ENCODE measurements at places on chromosomes 6 and 20.
A peak's percentile ranks its signal among the peaks of the same experiment; 100 is the strongest.

DNA sequence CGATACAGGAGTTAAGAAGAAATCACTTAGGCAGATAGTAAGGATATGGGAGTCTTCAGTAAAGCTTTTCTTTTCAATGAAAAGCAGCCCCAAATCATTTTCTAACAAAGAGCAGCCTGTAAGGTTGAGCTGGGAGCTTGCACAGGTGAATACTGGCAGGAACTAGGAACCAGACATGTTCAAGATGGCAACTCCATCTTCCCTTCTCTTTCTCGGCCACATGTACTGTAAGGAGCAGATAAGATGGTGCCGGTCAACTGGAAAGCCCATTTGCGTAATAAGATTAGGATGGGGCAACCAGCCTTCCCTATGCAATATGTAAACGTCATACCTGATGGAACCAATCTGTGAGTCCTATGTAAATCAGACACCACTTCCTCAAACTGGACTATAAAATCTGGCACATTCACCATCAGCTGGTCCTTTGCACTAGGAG, 46.2 kb upstream of the RNGTT start:
- DNase-seq: no peak

DNA sequence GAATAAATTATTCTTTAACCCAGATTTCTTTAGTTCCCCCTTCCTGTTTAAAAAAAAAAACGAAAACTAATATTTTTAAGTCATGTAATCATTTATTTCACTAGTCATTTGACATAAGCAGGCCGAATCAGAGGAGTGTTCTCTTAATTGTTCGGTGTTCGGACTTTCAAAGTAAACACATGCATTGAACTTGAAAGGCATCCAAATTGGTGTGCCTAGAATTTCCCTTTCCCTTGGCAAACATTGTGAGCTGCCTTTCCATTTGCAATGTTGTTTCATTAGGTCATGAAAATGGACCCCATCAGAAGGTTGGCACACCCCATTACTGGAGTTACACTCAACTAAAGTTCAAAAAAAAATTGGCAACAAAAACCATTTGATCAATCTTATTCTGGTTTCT, 283.0 kb upstream of the MARCKS start:
- DNase-seq: no peak

- no peak for DNase-seq
Observed at GRCh38 chr6:38164131-38164481, 344.6 kb downstream of the ZFAND3 start.

- DNase-seq: no peak
Observed at GRCh38 chr6:166949528-166950442, 6.6 kb downstream of the RNASET2 start.

- DNase-seq: no peak
Observed at GRCh38 chr6:136551103-136551502, 881 bp upstream of the MAP7 start.

DNA sequence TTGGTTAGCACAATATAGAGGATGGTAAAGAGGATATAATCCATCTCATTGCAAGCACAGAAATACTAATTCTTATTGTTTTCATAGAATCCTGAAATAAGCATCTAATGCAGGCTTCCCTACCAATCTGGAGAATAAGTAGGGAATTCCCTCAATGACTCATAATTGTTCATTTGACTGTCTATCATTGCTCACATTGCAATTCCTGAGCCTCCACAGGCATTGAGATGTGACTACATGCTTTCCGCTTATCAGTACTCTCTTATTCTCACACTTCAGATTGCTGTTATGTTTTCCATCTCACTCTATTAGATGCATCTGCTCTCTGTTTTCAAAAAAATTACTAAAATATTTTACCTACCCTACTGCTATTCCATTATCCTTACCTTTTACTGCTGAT, 216.2 kb upstream of the PRSS16 start:
- DNase-seq: no peak

GRCh38 chr6:24988562-24988961, 52.8 kb upstream of the RIPOR2 start:
- no peak for DNase-seq

DNA sequence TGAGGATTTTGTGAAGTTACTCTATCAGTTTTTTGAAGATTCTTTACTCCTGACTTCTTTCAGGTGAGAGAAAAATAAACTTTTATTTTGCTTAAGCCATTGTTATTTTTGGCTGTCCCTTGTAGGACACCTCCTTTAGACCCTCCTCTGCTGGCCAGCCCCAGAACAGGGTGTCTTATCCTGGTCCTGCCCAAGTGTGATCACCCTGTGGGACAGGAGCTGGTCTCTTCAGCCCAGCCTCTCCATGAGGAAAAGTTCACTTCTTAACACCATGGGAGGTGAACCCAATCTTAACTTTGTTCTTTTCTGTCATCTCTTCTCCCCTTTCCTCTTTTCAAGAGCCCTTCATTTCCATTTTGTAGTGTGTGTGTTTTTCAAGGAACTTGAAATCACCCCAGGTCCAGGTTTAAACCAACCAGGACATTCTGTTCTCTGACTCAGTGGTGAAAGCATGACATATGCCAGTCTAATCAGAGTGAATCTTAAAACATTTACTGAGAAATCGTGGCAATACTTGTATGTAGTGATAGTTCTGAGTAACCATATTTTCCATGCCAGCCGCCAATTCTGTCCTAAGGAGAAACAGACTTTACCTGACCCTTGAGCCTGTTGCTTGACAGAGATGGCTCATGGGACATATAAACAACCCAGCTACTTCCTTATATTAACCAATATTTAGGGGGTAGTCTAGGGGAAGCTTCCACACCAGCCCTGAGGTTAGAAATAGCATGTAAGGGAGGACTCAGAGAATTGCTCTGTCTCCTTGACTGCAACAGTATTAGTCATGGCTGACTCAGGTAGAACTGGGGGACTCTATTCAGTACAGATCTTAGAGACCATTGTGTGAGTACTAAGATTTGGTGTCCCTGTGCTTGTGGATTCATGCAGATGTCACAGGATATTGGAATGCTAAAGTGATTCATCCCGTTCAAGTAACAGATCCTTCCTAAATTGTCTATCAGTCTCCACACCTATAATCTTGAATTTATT, 48.8 kb downstream of the FLRT3 start:
- DNase-seq: no peak

DNA sequence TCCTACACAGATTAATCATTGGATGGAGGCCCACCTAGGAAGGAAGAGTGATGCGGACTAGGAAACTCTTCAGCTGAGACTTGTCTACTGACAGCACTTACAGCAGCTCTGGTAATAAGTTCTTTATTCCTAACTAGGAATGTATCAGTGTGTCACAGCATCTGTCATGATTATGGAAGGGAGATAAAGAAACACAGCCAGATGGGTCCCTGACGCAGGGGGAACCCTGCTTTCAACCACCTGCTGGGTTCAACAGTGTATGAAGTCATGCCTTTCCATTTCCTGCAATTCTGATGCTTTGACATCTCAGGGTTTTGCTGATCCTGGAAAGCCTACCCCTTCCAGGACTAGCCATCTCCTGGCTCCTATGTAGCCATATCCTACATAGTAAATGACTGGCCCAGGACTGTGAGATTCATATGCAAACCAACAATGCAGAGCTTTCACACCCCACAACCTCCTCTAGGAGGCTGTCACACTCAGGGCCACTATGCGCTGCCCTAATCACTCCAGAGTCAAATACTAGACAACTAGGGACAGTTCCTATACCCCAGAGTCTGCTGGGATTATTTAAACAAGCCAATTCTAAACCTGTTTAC, 29.0 kb upstream of the MANEA start:
- no peak for DNase-seq

GRCh38 chr6:142300302-142300701, 1.5 kb upstream of the ADGRG6 start:
- no peak for DNase-seq

DNA sequence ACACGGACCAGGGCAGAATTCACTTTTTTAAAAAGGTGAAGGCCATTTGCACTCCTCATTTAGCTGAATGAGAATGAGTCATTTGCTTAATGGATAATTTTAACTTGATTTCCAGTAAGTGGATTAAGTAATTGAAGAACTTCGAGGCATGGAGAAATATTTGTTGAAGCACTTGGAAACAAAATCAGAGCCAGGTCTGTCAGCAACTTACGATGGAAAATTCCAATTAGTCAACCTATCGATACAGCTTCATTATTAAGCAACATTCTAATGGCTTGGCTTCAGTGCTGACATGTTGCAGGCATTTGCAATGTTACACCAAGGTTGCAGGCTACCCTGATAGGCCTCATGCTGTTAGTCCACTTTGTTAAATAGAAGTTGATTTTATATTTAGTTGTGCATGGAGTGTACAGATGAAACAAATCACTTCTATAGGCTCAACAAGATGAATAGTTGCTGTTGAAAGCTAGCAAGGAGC, 423.5 kb upstream of the SLC35B3 start:
- DNase-seq: no peak

GRCh38 chr6:401239-401993, 9.9 kb downstream of the IRF4 start:
- no peak for DNase-seq

DNA sequence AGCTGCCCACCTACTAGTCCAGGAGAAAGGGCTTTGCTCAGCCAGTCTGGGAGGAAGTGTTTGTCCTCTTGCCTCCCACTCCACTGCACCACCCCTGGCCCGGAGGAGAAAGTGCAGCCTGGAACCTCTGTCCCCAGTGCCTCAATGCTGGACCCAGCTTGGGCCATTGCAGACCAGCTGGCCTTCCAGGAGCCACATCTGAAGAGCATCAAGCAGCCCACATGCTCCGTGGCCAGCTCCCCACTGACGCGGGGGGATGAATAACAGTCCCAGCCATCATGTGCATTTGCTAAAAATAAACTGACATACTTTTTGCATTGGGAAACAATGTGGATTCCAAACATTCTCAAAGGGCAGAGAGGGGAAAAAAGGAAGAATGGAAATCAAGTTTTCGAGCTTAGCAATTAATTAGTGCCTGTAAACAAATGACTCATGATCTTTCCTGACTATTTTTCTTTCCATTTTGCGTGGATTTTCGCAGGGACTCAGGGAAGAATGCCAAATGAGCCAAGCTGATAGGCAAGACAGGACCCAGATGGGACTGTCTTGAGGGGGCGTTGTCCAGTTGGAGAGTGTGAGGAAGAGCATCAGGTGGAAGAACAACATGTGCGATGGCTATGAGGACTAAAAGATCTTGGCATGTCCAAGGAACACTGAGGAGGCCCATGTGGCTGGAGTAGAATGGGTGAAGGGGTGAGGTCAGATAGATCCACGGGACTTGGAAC, 34.1 kb downstream of the CEBPB start:
- DNase-seq: peak; percentile 99
